ENCODE measurements at places on chromosomes 4 and X.

GRCh38 chr4:88467392-88467791, 10.5 kb downstream of the HERC5 start:
- DNase-seq: no peak

DNA sequence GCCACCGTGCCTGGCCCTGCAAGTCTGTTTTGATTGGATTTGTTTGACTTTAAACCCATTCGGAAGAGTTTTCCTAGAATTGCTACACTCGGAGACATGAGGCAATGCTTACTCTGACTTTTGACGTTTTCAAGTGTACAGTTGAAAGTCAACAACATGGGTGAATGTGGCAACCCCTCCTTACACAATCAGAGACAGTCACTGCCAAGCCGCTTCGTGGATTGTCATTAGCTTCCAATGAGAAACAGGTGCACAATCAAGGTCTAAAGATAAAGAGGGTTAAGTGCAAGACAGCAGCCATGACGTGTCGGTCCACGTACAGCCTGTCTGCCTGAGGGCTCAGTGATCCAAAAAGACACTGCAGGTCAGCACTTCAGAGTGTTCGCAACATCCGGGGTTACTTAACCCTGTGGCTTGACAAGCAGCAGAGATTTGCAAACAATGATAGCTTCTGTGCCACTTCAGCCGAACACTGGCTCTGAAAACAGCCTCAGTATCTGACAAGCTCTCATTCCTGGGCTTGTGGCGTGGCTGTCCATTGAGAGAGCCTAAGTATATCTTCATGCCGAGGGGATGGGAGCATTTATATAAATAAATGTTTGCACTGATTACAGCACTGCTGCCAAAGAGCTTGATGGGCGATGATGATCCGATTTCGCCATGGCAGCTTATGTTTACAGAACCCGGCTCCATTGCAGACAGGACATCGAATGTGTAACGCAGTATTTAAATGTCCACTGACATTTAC, 180.0 kb downstream of the DHRSX start:
- no peak for DNase-seq

- DNase-seq: no peak
Measured at GRCh38 chrX:45669715-45670340, 469.2 kb upstream of the DIPK2B start.

DNA sequence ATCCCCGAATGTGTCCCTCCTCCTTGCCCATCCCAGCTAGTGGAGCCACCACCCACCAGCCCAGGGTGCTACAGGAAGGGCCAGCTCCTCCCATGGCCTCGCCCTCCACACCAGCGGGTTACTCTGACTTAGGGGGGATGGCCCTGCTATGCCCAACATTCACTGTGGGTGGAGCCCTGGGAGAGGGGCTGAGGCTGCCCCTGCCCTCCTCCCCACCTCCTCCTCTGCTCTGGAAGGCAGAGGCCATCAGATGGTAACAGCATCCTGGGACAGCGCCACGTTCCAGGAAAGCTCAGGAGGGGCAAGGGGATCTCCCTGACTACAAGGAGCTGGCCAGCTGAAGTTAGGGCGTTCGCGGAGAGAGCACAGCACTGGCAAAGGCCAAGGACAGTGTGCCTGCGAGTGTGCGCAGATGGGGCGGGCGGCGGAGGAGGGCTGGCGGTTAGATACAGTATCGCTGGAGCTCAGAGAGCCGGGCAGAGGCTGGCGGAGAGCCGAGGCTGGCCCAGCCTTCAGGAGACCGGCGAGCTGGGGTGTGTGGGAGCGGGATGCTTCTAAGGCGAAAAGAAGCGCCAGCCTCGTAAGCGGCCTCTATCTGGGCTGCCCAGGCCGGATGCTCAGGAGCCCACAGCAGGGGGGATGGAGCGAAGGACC, 1.5 kb downstream of the JAKMIP1 start:
- DNase-seq: no peak

- DNase-seq: no peak
Measured at GRCh38 chr4:52051615-52052474, 741 bp downstream of the SPATA18 start.

DNA sequence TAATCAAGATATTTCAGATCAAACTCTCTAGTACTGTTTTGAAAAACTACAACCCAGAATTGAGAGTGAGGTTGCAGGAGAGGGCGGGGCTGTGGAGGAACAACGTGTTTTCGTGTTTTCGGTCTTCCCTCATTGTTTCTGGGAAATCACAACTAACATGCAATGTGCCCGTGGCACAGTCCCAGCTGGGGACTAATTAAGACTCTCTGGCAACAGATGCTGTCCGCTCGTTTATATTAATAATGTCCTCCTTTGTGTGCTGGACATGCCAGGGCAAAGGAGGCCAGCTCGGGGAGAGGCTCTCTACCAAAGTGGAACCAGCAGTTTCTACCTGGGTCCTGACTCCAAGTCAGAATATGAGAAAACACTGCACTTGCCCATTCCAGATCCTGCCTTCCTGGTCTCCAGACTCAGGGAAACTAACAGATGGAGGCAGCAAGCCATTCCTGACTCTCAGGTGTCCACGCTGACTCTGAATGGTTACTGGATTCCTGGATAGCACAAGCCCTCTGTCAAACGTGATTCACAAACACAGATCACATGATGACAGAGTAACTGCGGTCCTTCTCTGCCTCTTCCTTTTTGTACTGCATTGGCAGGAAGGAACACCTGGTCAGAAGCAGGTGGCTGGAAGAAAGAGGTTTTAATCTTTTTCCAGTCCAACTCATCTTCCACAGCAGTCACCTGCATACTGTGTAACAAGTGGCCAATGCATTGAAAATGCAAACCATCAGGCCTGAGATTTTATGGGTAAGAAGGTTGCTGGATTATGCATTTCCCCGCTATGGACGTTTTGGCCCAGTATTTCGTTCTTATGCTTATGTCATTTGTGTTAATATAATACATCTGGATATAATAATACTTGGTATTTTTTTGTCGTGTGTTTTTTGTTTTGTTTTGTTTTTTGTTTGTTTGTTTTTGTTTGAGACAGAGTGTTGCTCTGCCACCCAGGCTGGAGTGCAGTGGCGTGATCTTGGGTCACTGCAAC, 65.0 kb downstream of the COQ2 start:
- no peak for DNase-seq

Measured in cortex of kidney (tissue), 1 donor.